ENCODE measurements at places on chromosomes 5 and 9.

GRCh38 chr9:111955048-111955447, 58.4 kb downstream of the UGCG start:
- no peak for DNase-seq

GRCh38 chr5:93100428-93100827, 480.6 kb downstream of the NR2F1-AS1 start:
- DNase-seq, result no peak

DNA sequence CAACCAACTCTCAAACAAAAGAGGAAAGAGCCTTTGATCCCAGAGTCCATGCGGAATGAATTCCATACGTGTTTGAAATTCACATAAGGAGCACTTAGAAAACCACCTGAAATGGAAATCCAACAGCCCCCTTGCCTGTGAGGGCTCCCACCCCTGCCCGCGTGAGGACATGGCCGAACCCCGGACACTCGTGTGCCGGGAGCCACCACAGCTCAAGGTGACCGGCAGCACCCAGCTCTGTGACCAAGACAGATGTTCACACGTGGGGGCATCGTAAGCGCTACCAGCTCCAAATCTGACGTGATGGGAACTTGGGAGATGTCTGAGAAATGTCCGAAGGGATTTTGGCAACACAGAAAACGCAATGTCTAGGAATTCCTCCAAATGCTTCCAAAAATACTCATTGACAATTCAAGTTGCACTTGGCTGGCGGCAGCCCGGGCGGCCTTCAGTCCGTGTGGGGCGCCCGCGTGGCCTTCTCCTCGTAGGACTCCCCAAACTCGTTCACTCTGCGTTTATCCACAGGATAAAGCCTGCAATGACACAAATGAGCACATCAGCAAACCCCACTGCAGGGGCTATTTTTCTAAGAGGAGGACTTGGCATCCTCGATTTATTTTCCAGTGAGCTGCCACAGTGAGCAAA, 23.2 kb upstream of the TERT start:
- DNase-seq, result no peak

DNA sequence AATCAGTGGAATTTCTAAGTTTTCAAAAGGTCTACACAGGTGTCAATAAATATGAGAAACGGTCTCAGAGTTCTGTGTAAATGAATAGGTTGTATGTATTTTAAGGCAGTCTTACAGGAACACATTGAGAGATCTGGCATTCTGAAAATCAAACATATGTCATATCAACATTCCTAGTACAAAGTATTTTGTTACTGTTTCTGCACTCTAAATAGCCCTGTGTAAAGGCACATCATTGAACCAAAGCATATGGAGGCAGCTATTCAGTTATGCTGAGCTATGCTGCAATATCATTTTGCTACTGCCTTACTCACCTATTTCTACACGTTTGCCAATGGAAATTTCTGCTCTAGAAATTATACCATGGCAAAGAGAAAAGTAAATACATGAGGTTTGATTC, 379.1 kb downstream of the KIAA0825 start:
- no peak for DNase-seq

GRCh38 chr9:34372467-34373011, 4.2 kb downstream of the MYORG start:
- DNase-seq, result no peak

GRCh38 chr5:1962619-1963355, 80.1 kb upstream of the IRX4 start:
- DNase-seq, result no peak

DNA sequence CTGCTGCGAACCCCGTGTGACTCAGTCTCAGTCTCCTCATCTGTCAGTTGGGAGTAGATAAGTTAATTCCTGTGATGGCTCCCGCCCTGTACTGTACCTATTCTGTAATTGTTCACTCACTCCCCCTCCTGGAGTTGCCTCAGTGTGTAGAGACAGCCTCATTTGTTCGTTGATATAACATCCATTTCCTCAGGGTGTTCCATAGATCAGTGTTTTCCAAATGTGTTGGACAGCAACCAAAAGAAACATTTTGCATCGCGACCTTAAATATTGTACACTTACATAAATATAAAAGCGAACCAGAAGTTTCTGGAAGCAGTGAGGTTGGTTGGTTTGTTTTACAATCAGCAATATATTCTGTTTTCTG, 698 bp downstream of the NFX1 start:
- DNase-seq, result no peak

- DNase-seq, result no peak
Measured at GRCh38 chr9:106868565-106868964, 5.6 kb downstream of the ZNF462 start.

DNA sequence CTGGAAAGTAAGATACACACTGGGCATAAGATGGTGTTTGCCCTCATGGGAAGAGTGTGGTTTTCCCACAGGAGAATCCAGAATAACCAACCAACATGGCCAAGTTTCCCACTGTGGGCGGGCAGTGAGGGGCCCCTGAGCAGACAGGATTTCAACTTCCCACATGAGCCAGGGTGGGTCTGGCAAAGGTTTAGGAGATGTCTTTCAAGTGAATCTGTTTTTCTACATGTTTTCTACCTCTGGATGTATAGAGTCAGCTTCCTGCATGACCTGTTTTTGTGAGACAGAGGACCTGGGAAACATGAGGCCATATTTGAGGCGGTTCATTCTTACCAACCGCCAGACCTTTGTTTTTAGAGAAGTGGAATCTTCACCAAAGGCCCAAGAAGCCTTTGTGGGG, 100.5 kb downstream of the TLE4 start:
- DNase-seq, result no peak

GRCh38 chr5:77643654-77644370, 5.3 kb upstream of the OTP start:
- DNase-seq, result no peak

GRCh38 chr5:1883925-1884677, 1.4 kb upstream of the IRX4 start:
- DNase-seq, result no peak

GRCh38 chr5:142356349-142356715, 31.5 kb upstream of the SPRY4 start:
- no peak for DNase-seq

GRCh38 chr5:174335682-174336364, 290.3 kb downstream of the NSG2 start:
- DNase-seq, result no peak

DNA sequence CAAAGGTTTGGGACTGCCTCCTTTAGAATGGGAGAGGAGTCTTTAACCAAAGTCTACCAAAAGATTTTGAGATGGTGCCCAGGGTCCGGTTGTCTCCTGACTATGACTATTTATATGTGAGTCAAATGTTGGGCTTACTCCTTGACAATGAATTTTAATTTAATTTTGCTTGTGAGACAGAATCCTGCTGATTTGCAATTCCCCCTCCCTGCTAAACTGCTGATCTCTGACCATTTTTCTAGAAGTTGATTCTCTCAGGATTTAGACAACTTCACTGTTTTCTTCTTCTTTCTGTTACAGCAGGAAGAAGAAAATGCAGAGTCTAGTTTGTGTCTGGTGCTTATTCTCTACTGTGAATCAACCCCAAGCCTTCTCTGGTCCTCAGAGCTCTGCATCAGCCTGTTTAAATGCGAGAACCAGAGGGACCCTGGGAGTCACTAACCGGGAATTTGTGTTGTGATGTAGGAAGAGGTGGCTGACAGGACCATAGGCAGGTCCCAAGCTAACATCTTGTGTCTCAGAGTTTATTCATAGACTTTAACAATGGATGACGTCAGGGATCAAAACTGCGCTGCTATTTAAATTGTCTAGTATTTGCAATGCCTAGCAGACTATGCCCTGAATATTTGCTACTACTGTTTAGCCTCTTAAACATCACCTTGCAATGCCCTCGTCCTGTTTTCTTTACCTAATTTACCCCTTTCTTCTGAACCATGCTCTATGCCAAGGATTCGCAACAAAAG, 124.0 kb upstream of the TAF11L2 start:
- no peak for DNase-seq

DNA sequence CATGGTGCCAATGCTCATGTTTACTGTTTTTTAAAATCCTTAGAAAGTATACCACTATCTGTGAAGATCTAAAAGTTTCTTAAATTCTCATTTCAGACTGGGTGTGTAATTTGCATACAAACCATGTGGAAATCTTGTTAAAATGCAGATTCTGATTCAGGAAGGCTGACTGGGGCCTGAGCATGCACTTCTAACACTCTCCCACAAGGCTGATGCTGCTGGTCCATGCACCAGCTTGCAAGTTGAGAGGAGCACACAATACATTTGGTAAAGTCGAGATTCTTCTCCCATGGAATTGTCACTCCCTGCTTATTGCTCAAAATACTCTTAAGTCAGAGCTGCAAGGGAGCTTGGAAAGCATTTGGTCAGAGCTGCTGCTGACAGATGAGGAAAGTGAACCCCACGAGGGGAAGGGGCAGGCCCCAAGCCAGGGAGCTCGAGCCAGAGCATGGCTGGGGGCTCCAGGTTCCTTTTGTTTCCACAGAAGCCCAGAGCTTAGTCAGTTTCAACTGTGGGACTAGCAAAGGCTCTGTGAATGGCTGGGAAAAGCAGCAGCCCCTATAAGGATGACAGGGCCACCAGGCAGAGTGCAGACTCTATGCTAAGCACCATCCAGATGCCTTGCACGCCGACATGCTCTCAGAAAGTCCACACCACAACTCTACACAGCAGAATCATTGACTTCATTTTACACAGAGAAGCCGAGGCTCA, 93.5 kb upstream of the HAND1 start:
- no peak for DNase-seq

GRCh38 chr5:158943569-158943968, 156.1 kb downstream of the EBF1 start:
- DNase-seq, result no peak

GRCh38 chr5:149211566-149211965, 60.1 kb upstream of the AFAP1L1 start:
- peak; percentile 27 for DNase-seq

DNA sequence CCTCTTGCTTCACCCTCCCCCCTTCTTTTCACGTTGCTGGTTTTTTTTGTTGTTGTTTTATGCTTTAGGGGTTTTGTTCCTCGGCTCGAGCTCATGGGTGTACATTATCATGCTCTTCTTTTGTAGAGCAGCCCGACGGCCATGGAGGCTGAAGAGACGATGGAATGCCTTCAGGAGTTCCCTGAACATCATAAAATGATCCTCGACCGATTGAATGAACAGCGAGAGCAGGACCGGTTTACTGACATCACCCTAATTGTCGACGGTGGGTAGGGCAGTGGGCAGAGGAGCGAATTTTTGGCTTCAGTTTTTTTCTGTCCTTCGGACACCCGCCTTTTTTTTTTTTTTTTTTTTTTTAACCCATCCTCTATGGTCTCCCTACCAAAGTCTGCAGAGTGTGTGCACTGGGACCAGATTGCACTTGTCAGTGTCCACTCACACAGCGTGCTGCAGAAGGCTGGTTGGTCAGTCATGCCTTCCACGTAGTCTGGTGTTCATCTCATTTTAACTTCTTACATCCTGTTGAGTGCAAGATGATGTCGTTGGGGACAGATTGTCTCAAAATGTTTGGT, 1.3 kb downstream of the ZNF131 start:
- DNase-seq, result peak; percentile 70

GRCh38 chr9:31601666-31602065, 782.8 kb upstream of the ACO1 start:
- DNase-seq, result no peak

DNA sequence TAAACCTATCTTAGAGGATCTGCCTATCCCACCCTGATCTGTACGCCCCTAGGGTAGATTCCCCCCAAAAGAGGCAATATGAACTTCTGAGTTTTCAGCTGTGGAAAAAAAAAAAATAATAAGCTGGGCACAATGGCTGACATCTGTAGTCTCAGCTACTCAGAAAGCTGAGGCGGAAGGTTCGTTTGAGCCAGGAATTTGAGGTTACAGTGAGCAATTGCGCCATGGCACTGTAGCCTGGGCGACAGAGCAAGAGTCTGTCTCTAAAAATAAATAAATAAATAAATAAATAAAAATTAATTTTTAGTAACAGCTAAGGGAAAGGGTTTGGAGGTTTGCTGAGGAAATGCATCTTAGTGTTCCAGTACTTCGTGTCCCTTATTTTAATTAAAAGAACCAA, 21.1 kb upstream of the SLC28A3 start:
- DNase-seq, result no peak

GRCh38 chr5:116651653-116652052, 77.0 kb upstream of the SEMA6A start:
- no peak for DNase-seq

DNA sequence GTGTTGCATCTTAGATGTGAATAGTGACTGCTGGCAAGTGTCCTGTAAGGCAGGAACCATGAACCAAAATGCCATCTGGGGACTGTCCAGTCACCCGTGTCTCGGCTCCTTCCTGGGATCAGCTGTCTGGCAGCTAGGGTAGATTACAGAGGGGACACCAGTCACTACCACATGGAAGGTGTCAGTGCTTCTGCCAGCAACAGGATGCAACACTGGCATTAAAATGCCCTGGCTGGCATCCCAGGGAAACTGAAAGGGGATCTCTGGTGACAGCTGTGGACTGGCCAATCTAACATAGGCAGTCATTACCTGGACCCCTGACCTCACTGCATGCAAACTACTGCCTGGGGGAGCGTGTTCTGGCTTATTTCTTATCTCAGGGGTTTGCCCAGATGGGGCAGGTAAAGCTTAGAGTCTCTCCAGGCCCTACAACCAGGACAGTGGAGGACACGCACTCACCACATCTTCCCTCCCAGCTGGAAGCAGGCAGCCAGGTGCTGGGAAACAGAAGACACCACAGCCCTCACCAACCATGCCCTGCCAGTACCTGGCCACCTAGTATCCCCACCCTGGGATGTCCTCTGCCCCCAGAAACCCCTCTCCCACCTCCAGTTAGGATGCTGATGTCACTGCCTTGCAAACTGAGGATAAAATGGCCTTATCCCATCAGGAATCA, 83.8 kb downstream of the SEMA4D start:
- no peak for DNase-seq

DNA sequence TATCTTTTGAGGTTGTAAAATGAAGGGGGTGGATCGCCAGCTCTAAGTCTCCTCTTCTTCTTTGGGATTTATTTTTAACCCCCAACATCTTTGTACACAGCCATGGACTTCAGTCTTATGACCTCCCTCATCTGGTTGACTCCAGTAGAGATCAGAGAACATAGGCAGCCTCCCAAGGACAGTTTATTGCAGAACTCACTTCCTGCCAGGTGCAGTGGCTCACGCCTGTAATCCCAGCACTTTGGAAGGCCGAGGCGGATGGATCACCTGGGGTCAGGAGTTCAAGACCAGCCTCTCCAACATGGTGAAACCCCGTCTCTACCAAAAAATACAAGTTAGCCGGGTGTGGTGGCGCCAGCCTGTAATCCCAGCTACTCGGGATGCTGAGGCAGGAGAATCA, 2.8 kb upstream of the BHMT start:
- DNase-seq, result no peak

GRCh38 chr9:3793971-3794383, 268.2 kb upstream of the RFX3 start:
- DNase-seq, result no peak

- DNase-seq, result no peak
Measured at GRCh38 chr5:76451031-76451701, 48.1 kb downstream of the IQGAP2 start.

GRCh38 chr5:56617998-56618397, 197.4 kb upstream of the MAP3K1 start:
- no peak for DNase-seq
